ENCODE measurements at places on chromosomes 5 and 9.

DNA sequence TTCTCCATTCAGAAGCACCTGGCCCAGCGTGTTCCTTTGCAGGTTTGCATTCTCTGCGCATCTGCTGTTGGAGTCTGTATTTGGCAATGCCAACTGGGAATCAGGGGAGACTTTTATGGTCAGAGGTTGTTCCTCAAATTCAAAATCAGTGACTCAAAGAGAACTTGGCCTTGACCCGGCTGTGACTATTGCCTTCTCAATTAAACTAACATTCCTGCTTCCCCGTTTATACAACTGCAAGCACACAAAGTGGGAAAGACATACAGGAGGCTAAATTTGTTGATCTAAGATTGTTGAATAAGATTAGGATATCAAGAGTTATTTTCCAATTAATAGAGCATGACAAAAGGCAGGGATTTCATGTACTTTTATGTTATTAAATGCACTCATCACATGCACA lies 402.4 kb upstream of the IRX2 start:
- no peak for DNase-seq

GRCh38 chr9:76591256-76591950 lies 132.4 kb downstream of the GCNT1 start:
- peak; percentile 91 for DNase-seq

GRCh38 chr5:127567026-127567768 lies 49.8 kb downstream of the PRRC1 start:
- DNase-seq: peak; percentile 92

- no peak for DNase-seq
These were observed 43.5 kb upstream of the COL15A1 start for GRCh38 chr9:98900244-98900643.

- DNase-seq: no peak
These were observed 18.8 kb upstream of the STING1 start for GRCh38 chr5:139501381-139501780.

Measured in NB4 (cell line).